Suprapubic skin (tissue), 4 donors: ENCODE measurements at places on chromosomes 16 and 17. TPM values are rescaled to one million over a fixed set of nuclear protein-coding genes. Genes with fewer than 3 reads are reported as not detected.

- peaks cover 6% of the 10 kb centered on the region for H3K36me3 ChIP-seq
- no peaks in the 10 kb centered on the region for H3K27me3 ChIP-seq
- no peak for DNase-seq
These were observed 1.4 kb downstream of the RAPGEFL1 start for GRCh38 chr17:40178660-40179059.

The CDRT15 gene
- total RNA-seq, result not detected

DNA sequence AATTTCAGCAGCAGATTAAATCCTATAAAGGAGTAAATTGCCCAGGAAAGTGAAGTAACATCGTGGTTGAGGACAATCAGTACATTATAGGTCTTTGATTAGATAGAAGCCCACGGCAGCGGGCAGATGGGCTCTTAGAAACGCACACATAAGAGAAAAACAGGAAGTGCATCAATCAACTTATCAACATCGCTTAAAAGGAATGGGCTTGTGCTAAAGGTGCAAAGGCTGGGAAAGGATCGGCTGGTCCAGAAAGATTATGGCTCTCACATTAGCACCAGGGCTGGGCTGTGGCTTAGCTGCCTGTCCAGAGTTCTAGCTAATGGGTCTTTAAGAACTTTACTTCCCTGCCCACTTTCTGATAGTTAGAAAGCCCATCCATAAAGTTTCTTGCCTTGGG is 292.0 kb upstream of the TNRC6C start:
- no peaks in the 10 kb centered on the region for H3K36me3 ChIP-seq
- no peaks in the 10 kb centered on the region for H3K27me3 ChIP-seq
- no peak overlapping the region for H3K4me3 ChIP-seq
- peak; percentile 1 for DNase-seq

- no peak overlapping the region for H3K4me3 ChIP-seq
- H3K4me1 ChIP-seq, result no peaks in the 10 kb centered on the region
- no peak for DNase-seq
- H3K27ac ChIP-seq, result no peak overlapping the region
- H3K27me3 ChIP-seq, result peaks cover 3% of the 10 kb centered on the region
These were observed 3.6 kb upstream of the MYH1 start for GRCh38 chr17:10521949-10522348.

- no peaks in the 10 kb centered on the region for H3K36me3 ChIP-seq
- no peaks in the 10 kb centered on the region for H3K27me3 ChIP-seq
- DNase-seq, result no peak
- no peaks in the 10 kb centered on the region for H3K4me1 ChIP-seq
These were observed 51.3 kb downstream of the HS3ST3B1 start for GRCh38 chr17:14352136-14352535.
